Cerebellum (tissue), 4 donors: ENCODE measurements at places on chromosomes 7 and 10. TPM values are rescaled to one million over a fixed set of nuclear protein-coding genes. Genes with fewer than 3 reads are reported as not detected.

Gene ZPBP
- not detected for total RNA-seq

Gene DCLRE1C
- total RNA-seq: 11.1 TPM

Gene SCART1
- 2.5 TPM for total RNA-seq

DNA sequence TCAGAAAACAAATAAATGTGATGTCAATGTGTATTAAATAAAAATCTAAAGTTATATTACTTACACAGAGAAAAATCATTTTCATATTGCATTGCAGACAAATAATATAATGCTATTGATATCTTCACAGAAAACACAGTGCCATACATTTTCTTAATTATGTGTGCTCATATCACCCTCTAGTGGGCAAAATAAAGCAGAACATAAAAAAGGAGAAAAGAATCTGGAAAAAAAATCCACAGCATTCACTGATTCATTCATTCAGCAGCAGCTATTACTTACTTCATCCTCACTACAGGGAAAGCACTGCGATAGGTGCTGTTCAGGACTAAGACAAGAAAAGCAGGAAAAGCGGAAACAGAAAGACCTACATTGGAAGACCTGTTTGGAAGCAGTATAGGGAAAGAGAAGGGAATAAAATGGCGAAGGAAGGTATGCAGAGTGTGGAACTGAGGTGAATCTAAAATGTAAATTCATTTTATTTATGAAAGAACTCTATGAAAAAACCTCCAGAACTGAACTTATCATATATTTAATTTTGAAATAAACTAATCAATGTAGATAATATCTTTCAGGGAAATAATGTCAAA lies 73.2 kb downstream of the POT1 start:
- peak; percentile 17 for DNase-seq
